ENCODE measurements at places on chromosomes 13 and 19.

DNA sequence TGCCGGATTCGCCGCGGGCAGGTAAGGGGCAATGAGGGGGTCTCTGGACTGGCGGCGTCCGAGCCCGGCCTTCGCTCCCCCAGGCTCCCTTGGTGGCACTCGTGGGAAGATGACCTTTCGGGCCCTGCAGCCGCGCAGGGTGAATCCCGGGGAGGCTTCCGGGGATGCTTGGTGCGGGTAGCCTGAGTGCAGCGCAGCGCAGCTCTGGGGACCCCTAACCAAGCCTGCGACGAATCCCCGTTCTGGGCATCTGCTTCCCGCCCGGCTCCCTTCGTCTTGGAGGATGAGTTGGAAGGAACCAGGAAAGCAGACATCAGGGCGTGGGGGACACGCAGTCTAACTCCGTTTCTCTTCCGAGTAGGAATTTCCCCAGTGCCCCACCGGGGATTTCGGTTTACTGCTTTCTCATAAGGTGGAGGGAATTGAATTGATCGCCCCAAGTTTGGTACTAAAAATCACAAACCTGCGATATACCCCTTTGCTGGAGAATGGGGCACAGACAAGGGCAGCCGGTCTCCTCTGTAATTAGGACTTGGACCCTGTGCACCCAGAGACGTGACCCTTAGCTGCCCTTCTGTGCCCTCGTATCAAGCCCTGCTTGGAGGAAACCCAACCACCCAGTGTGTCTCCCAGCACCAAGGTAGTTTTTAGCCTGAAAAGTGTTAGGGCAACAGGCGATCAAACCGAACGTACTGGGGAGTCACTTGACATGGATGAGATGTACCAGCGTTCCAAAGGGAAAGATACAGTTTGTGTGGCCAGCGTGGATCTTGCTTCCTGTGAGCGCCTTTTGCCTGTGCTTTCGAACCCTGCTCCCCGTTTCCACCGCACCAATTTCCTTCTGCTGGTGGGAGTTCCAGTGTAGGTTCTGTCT lies 1.0 kb downstream of the GPC5 start:
- no peak for DNase-seq

DNA sequence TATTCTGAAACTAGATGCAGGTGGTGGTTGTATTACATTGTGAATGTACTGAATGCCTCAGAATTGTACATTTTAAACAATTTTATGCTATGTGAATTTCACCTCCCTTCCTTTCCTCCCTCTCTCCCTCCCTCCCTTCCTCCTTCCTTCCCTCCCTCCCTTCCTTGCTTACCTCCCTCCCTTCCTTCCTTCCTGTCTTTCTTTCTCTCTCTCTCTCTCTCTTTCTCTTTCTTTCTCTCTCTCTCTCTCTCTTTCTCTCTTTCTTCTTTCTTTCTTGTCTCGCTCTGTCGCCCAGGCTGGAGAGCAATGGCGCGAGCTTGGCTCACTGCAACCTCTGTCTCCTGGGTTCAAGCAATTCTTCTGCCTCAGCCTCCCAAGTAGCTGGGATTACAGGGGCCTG lies 37.2 kb downstream of the IER2 start:
- DNase-seq, result no peak

DNA sequence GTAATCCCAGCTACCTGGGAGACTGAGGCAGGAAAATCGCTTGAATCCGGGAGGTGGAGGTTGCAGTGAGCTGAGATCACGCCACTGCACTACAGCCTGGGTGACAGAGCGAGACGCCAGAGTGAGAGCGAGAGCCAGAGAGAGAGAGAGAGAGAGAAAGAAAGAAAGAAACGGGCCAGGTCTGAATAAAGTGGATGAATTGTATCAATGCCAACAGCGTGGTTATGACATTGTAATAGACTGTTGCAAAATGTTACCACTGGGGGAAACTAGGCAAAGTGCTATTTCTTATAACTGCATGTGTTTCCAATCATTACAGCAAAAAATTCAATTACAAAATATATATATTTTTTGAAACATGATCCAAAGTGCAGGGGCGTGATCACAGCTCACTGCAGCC lies 11.8 kb upstream of the BTBD2 start:
- DNase-seq, result no peak

- no peak for DNase-seq
Observed at GRCh38 chr13:94030415-94031119, 448.9 kb downstream of the DCT start.

DNA sequence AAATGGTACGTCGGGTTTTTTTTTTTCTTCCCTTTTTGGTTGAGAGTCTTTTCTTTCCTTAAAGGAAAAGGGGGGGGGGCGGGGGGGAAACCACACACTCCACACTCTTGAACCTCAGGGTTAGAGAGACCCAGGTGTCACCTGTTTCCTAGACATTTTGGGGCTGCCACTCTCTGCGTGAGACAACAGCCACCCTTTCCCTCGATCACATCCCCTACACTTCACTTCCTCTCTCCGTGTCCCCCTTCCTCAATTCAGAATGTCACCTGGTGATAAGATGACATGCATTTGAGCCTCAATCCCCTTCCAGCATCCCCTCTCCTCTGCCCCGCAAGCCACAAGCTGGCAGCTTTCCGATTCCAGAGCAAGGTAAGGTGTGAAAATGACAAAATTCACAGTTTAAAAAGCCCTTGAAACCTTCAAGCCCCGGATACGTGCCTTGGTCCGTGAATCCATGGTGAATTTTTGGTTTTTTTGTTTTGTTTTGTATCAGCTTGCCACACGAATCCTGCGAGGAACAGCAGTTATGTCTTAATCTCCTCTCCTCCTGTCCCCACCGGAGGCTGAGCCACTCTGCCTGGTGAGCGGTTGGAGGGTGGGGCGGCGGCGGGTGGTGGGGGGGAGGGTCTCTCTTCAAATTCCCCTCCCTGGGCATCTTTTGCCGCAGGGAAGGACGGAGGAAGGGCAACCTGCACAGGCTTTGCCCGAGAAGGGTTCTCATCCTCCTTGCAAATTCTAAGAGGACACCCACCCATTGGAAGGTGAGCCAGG lies 4.2 kb downstream of the PTPRS start:
- DNase-seq, result no peak

GRCh38 chr19:32330213-32330857 lies 15.1 kb upstream of the ZNF507 start:
- no peak for DNase-seq

GRCh38 chr13:46529216-46529919 lies 23.6 kb upstream of the LRCH1 start:
- no peak for DNase-seq
